ENCODE measurements at places on chromosomes 2 and 18. TPM values are rescaled to one million over a fixed set of nuclear protein-coding genes. Genes with fewer than 3 reads are reported as not detected.

- peak; percentile 20 for DNase-seq
Measured at GRCh38 chr18:46096651-46097300, 1.3 kb downstream of the ATP5F1A start.

ABCB11 gene
- 0.04 TPM for total RNA-seq

DNA sequence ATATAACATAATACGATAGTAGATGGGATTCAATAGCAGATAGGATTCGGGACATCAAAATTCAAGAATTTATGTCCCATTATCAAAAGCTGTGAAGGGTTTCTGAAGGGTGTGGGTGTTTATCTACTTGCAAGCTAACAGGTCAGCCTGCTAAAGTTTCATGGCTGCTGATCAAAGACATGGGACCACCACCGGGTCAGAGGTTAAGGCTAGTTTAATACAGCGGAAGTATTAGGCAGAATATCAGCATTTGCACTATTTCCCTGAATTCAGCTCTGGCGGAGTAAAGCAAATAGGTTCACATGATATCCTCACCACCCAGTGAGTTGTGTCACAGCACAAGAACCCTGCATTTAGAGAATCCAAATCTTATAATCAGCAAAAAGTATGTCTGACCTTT lies 82.5 kb downstream of the DSEL start:
- no peak for DNase-seq

GRCh38 chr2:151922845-151923666 lies 94.8 kb upstream of the ARL5A start:
- DNase-seq = peak; percentile 79

SPATA3 gene
- not detected for total RNA-seq

DNA sequence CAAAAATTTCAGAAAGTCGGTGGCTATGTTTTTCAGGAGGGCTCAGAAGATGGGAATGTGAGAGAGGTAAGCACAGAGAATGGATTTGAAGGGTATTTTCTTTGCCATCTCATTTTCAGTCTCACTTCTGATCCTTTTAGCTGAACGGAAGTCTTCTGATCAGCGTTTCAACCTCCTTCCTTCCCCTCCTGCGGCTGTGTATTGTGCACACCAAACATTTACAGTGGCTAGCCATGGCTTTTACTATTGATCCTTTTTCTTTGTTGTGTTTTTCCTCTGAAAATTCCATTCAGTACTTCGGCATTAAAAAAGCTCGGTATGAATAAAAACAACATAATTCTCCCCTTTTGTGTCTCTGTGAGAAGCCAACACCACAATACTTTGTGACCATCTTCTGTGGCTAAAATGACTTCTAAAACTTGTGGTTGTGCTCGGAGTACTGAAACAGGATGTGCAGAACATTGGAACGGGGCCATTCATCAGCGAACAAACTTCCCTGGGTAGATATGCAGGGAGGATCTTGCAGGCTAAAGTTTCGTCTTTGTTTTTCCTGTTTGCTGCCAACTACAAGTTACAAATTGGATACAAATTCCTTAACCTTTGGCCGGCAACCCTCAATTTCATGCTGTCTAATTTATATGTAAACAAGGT lies 260.8 kb upstream of the FAM98A start:
- peak; percentile 36 for DNase-seq

LPIN2 gene
- total RNA-seq = 15.7 TPM

RNU2-63P gene
- total RNA-seq = 15.0 TPM

DNA sequence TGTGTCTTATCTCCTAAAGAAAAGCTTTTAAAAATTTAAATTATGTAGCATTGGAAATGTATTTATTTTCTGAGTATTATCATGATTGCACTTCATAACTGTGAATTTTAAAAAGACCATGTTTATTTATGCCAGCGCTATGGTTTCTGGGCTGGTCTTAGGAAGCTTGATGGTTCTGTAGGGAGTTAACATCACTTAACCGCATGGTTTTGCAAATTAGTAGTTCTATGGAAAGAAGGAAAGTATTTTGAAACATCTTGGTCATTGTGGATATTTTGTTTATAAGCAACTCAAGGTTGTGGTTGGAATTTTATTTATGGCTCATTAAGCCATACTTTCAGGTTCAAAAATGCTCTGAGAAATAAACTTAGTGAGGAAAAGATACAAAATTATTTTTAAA lies 549.4 kb downstream of the STK39 start:
- no peak for DNase-seq

- no peak for DNase-seq
Measured at GRCh38 chr18:30093376-30093775, 949.2 kb downstream of the DSC3 start.

DNA sequence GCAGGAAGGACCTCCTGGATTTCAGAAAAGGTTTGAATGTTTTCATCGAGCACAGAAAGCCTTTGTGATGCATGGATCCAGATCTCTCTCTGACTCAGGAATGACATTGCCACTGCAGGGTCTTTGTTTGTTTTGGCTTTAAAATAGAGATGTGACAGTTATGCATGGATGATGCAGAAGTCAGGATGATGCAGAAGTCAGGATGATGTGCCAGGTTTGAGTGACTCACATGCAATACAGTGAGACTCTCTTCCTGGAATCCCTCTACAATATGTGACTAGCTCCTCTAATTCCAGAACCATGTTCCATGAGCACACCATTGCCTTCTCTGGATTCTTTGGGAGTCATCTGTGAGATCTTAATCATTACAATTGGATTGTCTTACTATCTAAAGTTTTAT lies 177.9 kb upstream of the RAB6C start:
- no peak for DNase-seq

DNA sequence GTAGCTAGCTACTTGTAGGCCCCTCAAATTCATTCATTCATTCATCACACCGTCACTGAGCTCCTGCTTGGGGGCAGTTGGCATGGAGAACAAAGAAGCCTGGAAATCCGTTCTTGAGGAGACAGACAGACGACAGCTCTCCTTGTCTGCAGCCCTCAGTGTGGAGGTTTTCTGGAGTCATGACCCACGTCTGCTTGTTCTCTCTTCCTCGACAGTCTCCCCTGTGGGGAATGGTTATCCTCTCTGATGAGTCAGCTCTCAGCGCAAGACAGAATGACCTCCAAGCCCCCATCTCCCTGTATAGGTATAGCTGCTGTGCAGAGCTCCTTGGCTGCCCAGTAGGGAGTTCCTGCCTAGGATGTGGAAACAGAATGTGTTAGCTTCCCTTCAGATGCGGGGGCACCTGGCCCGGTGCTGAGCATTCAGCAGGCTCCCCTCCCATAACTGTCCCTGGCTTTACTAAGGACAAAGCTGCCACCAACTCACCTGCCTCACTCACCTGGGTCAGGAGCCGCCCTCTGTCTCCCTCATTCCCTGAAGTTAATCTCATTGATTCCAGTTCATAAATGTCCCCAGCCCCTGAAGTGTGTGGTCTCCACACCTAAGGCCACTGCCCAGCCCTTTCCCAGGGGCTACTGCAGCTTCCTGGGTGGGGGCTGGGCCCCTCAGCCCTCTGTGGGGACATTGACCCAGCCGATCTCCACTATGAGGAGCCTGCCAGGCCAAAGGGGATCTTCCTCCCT lies 124.7 kb downstream of the ACKR3 start:
- no peak for DNase-seq

- DNase-seq = peak; percentile 77
Measured at GRCh38 chr18:23134780-23135549, at the start of gene CABLES1. TSS of gene CABLES1 (plus strand) at chr18:23135485. CDS start at chr18:23135763, 278 bp downstream.

- DNase-seq = peak; percentile 57
Measured at GRCh38 chr2:156087875-156088274, 244.6 kb downstream of the NR4A2 start.

LYPD1 gene
- total RNA-seq = 6.1 TPM

DNA sequence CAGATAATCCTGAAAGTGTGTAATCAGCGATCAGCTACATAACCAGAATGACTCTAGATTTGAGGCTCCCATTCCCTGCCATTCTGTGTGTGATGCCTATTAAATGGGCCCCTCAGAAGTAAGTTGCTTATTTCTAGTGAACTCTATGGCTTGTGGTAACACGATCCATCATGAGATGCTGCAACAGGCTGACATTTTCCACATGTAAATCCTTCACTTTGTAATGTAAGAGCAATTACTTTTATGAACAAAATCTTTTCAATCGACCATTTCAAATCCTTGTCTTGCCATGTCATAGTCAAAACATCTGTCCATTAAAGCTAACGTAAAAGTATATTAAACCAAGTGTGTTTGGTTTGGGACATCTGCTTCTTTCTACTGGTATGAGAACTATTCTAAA lies 175.9 kb upstream of the ETAA1 start:
- DNase-seq = no peak

DNA sequence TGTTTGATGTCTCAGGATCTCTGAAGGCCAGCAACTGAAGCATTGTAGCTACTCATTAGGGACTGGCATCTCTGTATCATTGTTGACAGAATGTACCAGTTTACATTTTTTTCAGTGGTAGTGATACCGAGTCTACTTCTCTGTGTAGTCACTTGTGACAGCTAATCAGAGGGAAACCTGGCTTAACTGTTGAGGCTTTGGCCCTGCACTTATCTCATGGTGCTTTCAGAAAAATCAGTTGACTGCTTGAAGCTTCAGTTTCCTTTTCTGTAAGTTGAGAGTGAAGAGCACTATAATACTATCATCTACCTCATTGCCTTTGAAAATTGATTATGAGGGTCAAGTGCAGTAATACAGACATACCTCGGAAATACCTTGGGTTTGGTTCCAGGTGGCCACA lies 90.0 kb downstream of the COMMD1 start:
- DNase-seq = no peak

DNA sequence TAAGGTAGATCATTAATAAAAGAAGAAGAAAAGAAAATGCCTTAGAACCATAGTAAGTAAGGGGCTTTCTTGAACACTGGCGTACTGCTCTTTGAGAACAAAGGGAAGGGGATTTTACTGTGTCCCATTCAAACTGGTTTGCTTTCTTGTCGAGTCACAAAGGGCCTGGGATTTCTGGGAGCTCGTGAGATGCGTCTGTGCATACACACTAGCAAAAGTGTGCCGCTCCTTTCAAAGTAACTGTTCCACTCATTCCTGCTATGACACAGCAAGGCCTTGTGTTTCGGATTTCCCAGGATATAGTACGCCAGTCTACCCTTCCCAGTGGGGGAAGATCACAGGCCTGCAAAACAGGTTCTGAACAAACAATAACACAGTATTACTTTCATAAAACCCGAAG lies 93.0 kb downstream of the KCTD18 start:
- DNase-seq = no peak

DNA sequence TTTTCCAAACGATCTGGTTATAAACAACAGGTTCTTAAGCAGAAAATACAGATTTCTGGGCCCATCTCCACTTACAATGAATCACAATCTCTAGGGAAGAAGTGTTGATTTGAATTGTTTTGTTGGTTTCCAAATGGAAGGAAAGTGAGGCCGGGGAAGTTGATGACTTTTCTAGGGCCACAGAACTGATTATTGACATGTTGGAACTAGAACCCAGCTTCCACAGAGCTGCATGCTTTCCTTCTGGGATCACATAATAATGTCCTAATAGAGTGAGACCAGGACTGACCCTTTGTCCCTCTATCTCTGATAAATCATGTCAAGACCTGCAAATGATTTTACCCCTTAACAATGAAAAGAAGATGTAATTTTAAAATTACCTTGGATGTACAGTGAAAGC lies 332.2 kb downstream of the OSR1 start:
- DNase-seq = peak; percentile 85

GEN1 gene
- total RNA-seq = 10.3 TPM

- DNase-seq = peak; percentile 53
Measured at GRCh38 chr18:61948281-61948741, 55.5 kb upstream of the RNF152 start.

DNAH6 gene
- 0.18 TPM for total RNA-seq

- DNase-seq = no peak
Measured at GRCh38 chr2:226828191-226828590, 7.7 kb upstream of the RHBDD1 start.

DNA sequence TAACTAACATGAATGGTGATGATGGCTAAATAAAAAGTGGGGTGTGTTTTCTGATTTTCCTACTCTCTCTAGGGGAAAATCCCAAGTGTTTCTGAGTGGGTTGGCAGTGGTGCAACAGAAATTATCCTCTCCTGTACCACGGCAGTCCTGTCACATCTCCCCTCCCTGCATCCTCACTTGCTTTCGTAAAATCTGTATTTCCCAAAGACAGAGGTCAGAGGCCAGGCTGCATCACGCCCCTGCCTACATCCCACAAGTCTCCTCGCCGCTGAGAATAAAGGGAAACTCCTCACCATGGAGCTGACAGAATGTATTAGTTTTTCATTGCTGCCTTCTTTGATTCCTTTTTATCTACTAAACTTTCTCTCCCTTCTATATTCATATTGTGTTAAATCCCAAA lies 13.1 kb downstream of the FBLN7 start:
- no peak for DNase-seq

GRCh38 chr2:174449033-174449432 lies 37.8 kb downstream of the GPR155 start:
- DNase-seq = no peak

TEKT4 gene
- not detected for total RNA-seq

DNA sequence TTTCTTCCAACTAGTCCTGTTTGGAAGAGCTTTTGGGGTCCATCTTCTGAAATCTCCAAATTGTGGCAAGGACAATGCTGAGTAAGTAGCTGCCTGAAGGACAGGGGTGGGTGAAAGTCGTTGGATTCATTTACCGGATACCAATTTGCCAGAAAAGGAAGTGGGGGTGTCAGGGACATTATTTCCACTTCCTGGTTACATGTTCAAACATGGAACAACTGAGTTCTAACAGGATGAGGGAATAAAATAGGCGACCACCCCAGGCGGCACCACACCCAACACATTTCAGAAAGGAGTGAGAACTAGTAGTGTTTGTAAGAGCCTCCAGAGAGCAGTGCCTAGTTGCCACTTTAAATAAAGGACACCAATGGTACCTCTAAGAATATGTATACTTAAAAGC lies 158.6 kb upstream of the SERTAD2 start:
- DNase-seq = peak; percentile 41

DNA sequence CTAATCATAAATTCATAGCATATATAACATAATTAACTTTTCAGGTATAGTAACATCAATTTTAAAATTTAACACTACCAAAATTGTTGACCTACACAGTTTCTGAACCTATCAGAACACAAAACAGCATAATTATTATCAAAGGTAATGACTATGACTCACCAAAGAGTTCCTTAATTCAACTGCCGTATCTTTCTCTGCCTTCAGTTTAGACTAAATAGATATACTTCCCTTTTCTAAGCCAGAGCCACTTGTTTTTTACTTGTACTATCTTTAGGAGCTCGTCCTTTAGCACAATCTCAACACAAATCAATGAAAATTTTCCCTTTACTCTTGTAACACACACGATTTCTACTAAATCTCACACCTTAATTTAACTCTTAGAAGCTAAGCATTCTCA lies 54.4 kb downstream of the CCDC88A start:
- no peak for DNase-seq

- no peak for DNase-seq
Measured at GRCh38 chr2:226514895-226515294, 284.7 kb downstream of the IRS1 start.

DNA sequence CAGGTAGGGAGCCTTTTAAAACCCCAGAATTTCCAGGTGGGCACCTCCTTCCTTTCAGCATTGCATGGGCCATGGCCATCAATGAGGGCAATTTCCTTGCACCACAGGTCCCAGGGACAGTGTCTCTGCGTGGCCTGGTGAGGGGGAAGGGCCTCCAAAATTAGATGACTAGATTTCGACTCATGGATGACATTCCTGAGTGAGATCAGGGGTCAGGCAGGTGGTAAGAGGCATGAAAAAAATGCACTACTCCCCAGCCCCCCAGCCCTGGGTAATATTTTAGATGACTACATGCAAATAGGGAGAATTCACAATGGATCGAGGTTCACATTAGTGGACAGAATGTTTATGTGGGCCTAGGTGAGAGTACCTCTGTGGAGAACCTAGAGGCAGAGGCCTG lies 19.0 kb upstream of the IGFBP5 start:
- DNase-seq = no peak
